ENCODE measurements at places on chromosomes 7 and 10. TPM values are rescaled to one million over a fixed set of nuclear protein-coding genes. Genes with fewer than 3 reads are reported as not detected.

Gene PRLHR
- total RNA-seq = not detected

Gene MOGAT3
- total RNA-seq = not detected

Gene OR13A1
- total RNA-seq = not detected

Gene SMIM30
- 45.1 TPM for total RNA-seq

- no peak overlapping the region for H3K4me3 ChIP-seq
- H3K27me3 ChIP-seq = peaks cover 9% of the 10 kb centered on the region
- no peaks in the 10 kb centered on the region for H3K4me1 ChIP-seq
- peak; percentile 44 for DNase-seq
- no peaks in the 10 kb centered on the region for H3K36me3 ChIP-seq
Measured at GRCh38 chr10:12875100-12875499, 126.4 kb downstream of the CCDC3 start.

DNA sequence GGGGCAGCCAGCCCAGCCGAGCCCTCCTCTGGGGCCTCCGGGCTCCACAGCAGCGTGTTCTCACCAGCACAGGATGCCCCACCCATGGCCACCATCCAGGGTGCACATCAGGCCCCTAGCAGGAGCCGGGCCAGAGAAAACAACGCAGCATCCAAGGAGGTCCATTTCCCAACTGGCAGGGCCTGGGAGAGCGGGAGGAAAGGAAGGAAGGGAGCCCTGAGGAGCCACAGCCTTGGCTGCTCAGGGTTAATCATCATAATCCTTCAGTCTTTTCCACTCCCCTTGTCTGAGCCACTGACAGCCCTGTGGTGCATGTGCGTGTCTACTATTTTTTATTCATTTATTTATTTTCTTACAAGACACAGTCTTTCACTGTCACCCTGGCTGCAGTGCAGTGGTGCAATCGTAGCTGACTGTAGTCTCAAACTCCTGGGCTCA lies 3.6 kb downstream of the PLAC9 start:
- no peak overlapping the region for H3K4me3 ChIP-seq
- H3K27me3 ChIP-seq = no peaks in the 10 kb centered on the region
- DNase-seq = peak; percentile 45
- peaks cover 12% of the 10 kb centered on the region for H3K4me1 ChIP-seq

- H3K4me3 ChIP-seq = no peak overlapping the region
- no peak overlapping the region for H3K27ac ChIP-seq
- H3K36me3 ChIP-seq = no peaks in the 10 kb centered on the region
- H3K4me1 ChIP-seq = peaks cover 23% of the 10 kb centered on the region
- no peak for DNase-seq
Measured at GRCh38 chr7:216360-217300, 24.3 kb downstream of the FAM20C start.

- H3K4me3 ChIP-seq = no peak overlapping the region
- no peaks in the 10 kb centered on the region for H3K27me3 ChIP-seq
- no peaks in the 10 kb centered on the region for H3K4me1 ChIP-seq
- no peak overlapping the region for H3K27ac ChIP-seq
- no peak for DNase-seq
Measured at GRCh38 chr7:121480058-121480457, 84.0 kb upstream of the FAM3C start.

- no peaks in the 10 kb centered on the region for H3K36me3 ChIP-seq
- H3K4me1 ChIP-seq = no peaks in the 10 kb centered on the region
- H3K27ac ChIP-seq = no peak overlapping the region
- no peak overlapping the region for H3K4me3 ChIP-seq
- no peak for DNase-seq
- no peaks in the 10 kb centered on the region for H3K27me3 ChIP-seq
Measured at GRCh38 chr10:86063341-86063740, 303.3 kb downstream of the GRID1 start.

Data from astrocyte (in vitro differentiated cells and primary cell).